Stimulated activated CD4-positive, alpha-beta T cell treated with anti-CD3 and anti-CD28 coated beads, Interleukin-15, amount 100 ng/mL, for 24 hours (primary cell): ENCODE measurements at places on chromosomes 2 and 18.

GRCh38 chr2:14418115-14418514 is 214.4 kb upstream of the LRATD1 start:
- DNase-seq, result no peak

DNA sequence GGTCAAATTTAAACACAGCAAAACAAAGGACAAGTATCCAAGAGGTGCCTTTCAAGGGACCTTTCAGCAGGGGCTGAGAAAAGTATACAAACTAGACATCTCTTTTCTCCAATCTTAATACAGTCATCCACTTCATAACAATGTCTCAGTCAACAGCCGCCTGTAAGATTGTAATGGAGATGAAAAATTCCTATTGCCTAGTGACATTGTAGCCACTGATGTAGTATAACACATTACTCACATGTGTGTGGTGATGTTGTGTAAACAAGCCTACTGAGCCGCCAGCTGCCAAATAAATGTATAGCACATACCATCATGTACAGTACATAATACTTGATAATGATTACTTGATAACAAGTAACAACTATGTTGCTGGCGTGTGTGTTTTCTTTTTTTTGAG is 31.0 kb downstream of the VIT start:
- DNase-seq, result no peak

DNA sequence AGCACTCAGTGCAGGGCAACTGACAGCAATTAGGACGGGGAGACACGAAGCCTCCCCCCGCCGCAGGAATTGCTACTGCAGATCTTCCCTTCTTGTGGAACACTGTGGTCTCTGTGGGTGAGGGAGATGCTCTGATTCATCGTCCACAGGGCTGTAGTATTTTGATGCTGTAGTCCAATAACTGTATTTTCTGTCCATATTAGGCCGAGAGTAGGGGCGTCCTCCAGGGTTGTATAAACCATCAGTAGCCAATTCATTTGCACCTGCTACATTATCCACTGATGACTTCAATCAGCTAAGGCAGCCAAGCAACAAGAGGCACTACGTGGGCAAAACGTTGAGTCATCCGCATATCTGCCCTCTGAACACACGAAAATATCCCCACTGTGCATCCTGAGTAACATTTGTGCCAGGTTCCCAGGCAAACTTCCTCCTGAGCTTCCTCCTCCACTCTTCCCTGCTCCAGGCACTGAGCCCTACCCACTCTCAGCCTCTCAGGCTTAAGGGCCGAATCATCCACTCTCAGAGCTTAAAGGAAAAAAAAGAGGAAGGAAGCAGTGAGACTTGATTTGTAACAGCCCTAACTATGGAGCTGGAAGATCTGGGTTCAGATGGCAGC is 62.1 kb downstream of the LBH start:
- DNase-seq, result no peak

DNA sequence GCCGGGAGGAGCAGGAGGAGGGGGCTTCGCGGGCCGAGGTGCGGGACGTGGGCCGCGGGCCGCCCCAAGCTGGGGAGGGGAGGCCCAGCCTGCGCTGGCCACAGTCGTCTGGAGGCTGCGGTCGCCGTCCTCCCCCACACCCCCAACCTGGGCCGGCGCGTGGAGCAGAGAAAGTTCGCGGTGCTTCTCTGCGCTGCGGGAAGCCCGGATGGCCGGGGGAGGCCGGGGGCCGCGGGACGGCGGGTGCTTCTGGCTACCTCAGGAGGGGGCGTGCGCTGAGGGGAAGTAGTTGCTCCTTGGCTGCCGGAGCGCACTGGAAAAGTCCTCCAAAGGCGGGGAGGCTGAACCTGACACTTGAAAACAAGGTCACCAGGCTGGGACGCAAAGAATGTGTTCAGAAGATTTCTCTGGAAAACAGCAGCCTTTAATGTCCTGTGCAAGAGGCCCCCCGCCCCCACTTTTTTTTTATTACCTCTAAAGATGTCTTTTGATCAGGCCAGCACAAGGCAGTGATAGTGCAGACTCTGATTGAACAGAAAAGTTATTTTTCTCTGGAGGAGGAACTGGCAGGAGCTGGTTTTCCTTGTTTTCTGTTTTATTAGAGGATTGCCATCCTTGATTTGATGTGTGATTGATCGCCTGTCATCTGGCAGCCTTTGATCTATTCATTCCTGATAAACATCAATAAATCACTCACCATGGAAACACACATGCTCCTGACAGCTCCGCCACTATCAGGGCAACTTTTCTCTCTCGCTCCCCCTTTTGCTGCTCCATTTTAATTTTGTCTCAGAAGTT is 1.6 kb downstream of the TSHZ1 start:
- peak; percentile 61 for DNase-seq
